ENCODE measurements at places on chromosomes 5 and 9.
A peak's percentile ranks its signal among the peaks of the same experiment; 100 is the strongest.

GRCh38 chr5:102823441-102823874, 68.4 kb downstream of the PAM start:
- peak; percentile 86 for DNase-seq

DNA sequence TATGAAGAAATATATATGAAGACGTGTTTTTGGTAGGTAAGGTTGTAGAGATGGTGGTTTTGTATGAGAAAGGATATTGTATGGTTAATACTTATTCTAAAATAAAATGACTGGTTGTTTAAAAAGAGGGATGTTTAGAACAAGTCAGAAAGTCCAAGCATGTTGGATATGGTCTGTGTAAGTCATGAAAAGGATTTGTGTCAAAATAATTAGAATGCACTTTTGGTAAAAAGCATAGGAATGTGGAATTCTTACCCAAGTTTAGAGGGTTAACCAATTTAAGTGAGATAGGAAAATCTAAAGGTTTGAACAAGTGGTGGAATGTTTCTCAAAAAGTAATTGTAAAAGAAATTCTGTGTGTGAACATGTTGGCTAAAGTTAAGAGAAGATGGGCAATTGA, 1556.5 kb upstream of the C9orf72 start:
- no peak for DNase-seq

DNA sequence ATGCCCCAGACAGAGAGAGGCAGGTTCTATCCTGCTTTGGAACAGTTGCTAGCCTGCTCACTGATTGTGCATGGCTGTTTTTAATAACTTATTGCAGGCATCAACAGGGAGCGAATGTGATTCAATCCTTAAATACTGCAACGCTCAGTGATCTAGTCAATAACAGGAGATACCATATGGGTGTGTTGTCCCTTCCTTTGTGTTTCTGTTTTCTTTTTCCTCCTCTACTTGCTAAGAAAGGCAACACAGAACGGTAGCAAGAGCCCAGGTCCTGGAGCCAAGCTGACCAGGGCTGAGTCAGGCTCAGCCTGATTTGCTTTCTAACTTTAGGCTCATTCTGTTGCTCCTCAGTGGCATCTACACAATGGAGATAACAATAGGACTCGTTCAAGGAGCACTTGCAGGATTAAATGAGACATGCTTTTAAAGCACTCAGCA, 98.6 kb upstream of the EQTN start:
- DNase-seq: no peak

DNA sequence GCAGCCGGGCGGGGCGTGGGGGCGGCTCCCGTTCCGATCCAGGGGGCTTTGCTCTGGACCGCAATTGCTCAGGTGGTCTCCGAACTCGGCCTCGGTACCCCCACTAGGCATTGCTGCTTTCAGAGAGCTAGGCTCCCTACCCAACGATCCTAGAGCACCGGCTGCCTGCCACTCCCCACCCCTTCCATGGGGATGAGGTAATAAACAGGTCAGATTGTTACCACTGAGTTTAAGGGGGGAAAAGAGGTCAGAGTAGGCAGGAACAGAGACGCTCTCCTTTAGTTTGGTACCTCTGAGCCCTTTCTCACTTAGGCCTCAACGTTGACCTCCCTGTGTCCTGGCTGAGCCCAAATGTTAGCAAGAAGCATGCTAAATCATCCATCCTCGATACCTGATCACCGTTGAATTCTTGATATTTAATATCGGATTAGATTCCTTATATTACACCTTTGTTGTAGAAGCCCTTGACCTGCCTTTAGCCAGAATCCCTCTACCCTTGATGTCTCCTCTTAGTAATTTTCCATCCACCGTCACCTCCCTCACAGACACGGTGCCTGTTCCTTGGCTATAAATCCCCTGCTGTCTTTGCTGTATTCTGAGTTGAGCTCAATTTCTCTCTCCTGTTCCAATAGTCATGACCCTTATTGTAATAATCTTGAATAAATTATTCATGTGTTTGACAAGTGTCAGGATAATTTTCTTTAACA, 588 bp upstream of the PLPP1 start:
- DNase-seq: no peak

DNA sequence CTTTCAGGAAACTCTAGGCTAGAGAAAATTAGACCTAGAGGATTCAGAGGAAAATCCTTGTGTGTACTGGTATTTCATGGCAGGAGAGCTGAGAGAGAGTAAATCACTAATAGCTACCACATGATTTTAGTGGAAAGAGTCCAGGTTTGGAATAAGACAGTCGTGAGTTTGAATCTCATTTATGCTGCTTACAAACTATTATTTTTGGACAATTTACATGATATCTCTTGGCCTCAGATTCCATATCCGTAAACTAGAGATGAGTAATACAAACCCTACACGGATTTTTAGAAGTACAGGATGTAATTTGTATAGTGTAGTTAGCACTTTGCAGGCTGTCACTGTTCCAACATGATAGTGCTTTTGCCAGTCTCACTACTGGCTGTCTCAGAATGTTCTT, 2.7 kb downstream of the IL31RA start:
- DNase-seq: peak; percentile 75

- peak; percentile 56 for DNase-seq
These were observed 294.2 kb upstream of the PTGER4 start for GRCh38 chr5:40385544-40385943.

DNA sequence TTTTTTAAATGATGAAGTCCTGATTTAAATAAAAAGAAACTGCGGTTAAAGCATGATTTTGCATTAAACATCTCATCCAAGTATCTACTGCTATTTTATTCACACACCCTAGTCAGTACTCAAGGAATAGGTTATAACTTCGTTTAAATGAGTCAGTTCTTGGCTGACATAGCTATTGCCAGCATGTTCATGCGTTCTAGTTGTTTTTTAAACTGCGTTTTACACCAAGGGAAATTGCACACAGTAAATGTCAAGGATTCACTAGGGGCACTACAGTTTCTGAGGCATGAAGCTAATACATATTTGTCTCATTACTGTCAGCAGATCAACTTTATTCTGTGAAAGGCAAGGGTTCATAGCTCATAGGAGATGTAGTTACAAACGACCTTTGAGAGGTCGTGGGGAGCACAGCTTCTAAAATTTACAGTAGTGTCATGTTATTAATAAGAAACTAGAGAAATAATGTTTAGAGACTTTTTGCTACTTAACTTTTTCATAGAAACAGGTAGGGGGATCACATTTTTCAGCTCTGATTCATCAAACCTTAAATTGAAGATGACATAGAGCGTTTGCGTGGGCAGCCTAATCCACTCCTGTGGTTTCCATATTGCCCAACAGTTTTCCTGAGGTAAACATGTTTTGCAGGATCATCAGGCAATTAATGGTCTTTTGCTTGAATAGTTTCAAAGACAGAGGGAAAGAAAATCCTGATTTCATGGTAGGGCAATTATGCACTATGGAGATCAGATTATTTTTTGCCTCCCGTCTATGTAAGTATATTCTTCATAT, 2222.7 kb upstream of the WWC1 start:
- DNase-seq: no peak

GRCh38 chr9:1747417-1747967, 267.7 kb upstream of the SMARCA2 start:
- DNase-seq: no peak

GRCh38 chr5:95256446-95256845, 28.4 kb downstream of the MCTP1 start:
- no peak for DNase-seq

DNA sequence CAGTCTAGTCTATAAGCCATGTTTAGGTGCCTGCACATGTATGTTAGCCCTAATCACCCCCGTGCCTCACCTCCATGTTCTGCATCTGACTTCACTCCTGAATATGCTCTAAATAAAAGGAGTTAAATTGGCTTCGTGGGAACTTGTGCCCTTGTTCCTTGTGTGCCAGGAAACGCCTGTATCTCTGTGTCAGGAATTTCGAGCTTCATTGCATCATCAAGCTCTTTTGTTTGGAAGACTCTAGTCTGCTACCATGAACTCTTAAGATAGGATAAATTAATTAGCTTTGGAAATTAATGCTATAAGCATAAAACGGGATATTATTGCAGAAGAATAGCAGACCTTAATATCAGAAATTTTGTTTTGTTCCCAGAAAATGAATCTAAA, 99.2 kb downstream of the ADCY2 start:
- DNase-seq: no peak

GRCh38 chr9:121855476-121855875, 204.0 kb downstream of the DAB2IP start:
- no peak for DNase-seq

- peak; percentile 77 for DNase-seq
These were observed 95.6 kb downstream of the ARSB start for GRCh38 chr5:78889369-78890140.

DNA sequence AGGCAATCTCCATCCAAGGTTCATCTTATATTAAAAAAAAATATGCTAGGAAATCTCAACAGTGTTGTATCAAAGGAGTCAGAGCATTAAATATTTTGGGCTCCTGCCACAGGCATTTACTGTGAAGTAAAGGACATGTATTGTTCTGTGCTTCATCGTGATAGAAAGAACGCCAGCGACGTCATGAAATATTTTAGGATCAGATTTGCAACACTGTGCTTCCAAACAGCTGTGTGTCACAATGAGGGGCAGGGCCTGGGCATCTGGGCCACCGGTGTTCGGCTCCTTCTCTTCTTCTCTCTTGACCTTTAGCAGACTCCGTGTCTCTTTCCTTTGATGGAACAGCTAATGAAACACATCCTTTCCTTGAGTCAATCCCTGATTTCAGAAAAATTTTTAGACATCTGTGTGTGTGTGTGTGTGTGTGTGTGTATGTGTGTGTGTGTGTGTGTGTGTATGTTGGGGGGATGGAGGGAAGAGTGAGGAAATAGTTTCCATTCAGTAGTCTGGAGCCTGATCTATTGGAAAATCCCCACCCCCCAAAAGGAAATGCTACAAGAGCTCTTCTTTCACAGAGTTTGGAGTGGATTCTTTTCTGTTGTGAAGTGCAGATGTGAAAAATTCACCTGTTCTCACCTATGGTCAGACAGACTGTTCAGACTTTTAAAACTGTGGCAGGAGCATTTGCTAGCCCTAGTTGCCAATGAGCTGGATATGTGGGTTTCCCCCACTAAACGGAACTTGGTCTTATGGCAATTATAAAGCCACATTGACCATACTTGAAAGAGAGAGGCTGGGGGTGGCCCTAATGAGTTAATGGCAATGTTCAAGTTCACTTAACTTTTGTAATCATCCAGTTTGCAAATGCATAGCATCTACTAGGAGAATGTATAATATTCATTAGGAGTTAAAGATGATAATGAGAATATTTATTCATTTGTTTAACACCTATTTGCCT, 18.1 kb upstream of the TNC start:
- peak; percentile 88 for DNase-seq

- DNase-seq: no peak
These were observed 20.4 kb downstream of the IL12B start for GRCh38 chr5:159309689-159310433.

- no peak for DNase-seq
These were observed 594.1 kb upstream of the FTMT start for GRCh38 chr5:121257621-121258020.

DNA sequence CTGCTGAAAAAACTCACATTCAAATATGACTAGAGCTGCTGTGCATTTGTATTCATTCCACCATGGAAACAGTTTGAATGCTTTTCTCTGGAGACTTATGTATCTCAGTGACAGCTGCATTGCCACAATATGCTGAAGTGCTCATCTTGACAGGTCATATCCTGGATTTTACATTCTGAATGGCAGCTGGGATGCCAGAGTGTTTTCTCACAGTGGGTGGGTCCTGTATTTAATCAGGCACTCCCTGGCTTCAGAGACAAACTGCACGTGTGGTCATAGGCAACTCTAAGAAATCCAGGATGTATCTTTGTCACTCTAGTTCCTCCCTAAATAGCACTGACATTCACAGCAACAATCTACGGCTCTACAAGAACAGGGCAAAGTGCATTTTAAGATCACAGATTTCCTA, 75.6 kb downstream of the ST8SIA4 start:
- no peak for DNase-seq

- DNase-seq: peak; percentile 77
These were observed 98.2 kb downstream of the USP20 start for GRCh38 chr9:129933185-129934040.

DNA sequence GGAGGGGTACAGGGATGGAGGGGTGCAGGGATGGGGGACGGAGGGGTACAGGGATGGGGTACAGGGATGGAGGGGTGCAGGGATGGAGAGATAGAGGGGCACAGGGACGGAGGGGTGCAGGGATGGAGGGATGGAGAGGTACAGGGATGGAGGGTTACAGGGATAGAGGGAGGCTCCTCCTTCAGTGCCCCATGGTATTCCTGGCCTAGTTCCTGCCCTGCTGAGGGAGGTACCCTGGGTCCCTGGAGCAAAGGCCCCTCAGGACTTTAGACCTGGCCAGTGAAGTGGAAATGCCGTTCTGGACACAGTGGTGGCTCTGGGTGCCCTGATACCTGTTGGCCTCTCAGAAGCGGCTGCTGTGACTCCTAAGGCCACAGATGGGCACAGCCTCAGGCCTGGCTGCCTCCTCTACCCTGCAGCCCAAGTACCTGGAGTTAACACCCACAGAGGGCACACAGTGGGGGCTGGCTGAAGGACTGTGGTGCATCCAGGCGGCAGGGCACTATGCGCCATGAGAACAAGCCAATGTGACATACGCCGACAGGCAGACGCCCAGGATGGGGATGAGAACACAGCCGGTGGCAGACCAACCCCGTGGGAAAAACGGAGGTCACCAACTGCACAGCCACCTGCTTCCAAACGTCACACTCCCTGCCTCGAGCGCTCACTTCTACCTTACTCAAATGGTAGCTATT, 8.4 kb downstream of the PTGES2 start:
- no peak for DNase-seq

- DNase-seq: no peak
These were observed 240.3 kb downstream of the ARRDC3 start for GRCh38 chr5:91142819-91143218.

DNA sequence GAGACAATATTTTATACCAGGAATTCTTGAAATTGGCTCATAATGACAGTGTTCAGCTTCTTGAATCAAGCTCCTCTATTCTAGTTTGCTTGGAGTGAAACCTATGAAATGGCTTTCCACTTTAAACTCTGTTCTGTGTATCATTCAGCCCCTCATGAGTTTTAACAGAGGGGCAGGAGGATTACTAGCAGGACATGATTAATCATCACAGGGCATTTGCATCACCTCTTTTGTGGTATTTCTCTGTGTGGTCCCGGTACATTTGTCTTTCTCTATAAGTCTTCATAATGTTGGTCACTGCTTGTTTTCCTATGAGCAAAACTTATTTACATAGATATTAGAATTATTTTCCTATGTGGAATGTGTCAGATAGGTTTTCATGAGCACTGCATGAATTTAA, 21.2 kb downstream of the CAST start:
- DNase-seq: no peak

GRCh38 chr9:114248299-114248707, 74.6 kb upstream of the ORM1 start:
- no peak for DNase-seq

GRCh38 chr5:100668511-100668910, 133.3 kb downstream of the FAM174A start:
- DNase-seq: peak; percentile 4

GRCh38 chr9:2281031-2281802, 266.1 kb downstream of the SMARCA2 start:
- peak; percentile 60 for DNase-seq

- DNase-seq: no peak
These were observed 31.3 kb downstream of the FYB1 start for GRCh38 chr5:39187831-39188731.

GRCh38 chr9:107760469-107761242, 271.1 kb upstream of the KLF4 start:
- no peak for DNase-seq

- DNase-seq: peak; percentile 68
These were observed 25.6 kb downstream of the STK10 start for GRCh38 chr5:172162323-172162986.
